ENCODE measurements at places on chromosomes 1 and 21. TPM values are rescaled to one million over a fixed set of nuclear protein-coding genes. Genes with fewer than 3 reads are reported as not detected.

DNA sequence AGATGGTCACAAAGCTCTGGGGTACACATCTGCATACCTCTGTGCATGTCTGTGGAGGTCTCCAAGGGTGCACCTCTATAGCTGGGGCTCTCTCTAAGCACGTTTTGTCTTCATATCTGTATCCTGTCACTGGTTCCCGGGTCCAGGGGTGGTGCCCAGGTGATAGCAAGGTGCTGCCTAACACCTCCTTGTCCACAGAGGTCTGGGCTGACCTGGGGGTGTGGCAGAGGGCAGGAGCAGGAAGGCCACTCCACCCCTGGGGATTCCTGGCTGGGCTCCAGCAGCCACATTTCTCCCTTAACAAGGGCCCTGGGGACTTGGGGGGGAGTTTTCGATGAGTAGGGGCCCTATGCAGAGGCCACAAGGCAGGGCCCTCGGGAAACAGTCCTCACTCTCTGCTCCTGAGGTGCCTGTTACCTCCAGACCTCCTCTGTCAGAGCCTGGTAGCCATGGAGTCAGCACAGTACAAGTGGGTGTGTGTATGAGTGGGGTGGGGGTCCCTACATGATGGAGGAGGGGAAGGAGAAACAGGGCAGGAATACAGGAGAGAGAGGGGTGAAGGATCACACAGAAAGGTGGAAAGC is 7.0 kb upstream of the CDCP2 start:
- H3K4me1 ChIP-seq, result no peaks in the 10 kb centered on the region
- no peaks in the 10 kb centered on the region for H3K27me3 ChIP-seq
- H3K36me3 ChIP-seq, result no peaks in the 10 kb centered on the region
- no peak overlapping the region for H3K4me3 ChIP-seq
- no peak overlapping the region for H3K27ac ChIP-seq

- DNase-seq, result no peak
- no peaks in the 10 kb centered on the region for H3K36me3 ChIP-seq
- no peak overlapping the region for H3K27ac ChIP-seq
- H3K4me1 ChIP-seq, result peaks cover 4% of the 10 kb centered on the region
These were observed 1.6 kb downstream of the SLC19A2 start for GRCh38 chr1:169484101-169484500.

DNA sequence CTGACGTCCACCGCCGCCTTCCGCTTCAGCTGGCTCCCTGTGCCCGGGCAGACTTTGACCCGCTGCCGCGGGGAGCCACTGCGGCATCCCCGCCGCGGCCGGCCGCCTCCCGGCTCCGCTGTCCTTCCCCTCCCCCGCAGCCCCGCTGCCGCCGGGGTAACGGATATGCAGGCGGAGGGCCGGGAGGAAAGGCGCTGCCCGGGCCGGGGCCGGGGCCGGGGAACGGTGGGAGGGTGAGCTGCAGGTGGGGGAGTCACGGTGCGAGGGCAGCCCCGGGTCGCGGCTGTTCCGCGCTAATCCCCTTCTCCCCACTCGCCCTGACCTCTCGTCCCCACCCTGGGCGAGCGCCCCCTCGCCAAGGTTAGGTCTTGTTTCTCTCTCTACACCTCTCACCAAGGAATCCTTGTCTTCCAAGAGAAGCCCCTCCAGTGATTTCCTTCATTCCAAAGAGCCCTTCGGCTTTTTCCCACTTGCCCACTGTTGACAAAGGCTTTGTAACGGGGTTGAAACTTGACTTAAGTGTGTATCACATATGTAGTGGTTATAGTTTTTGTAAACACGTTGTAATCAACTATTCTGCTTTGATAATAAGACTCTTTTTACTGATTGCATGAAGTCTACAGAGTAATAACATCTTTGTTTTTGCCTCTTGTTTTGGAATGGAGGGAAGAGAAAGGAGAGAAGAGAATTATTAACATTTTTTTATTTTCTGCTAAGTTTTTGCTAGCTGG is 669 bp downstream of the XPR1 start:
- no peaks in the 10 kb centered on the region for H3K36me3 ChIP-seq
- H3K4me3 ChIP-seq, result peak overlapping the region; percentile 85
- peak overlapping the region; percentile 94 for H3K27ac ChIP-seq
- no peaks in the 10 kb centered on the region for H3K27me3 ChIP-seq
- DNase-seq, result no peak
- H3K4me1 ChIP-seq, result peaks cover 12% of the 10 kb centered on the region

The SLAMF9 gene
- not detected for total RNA-seq

The RHOU gene
- 1.8 TPM for total RNA-seq

Data from naive thymus-derived CD4-positive, alpha-beta T cell (primary cell).